ENCODE measurements at places on chromosomes 3 and 15.

GRCh38 chr15:74957476-74958035, 984 bp upstream of the RPP25 start:
- DNase-seq = no peak

GRCh38 chr15:36645106-36645505, 65.7 kb downstream of the CDIN1 start:
- DNase-seq = no peak

GRCh38 chr3:25658836-25659235, 5.9 kb downstream of the TOP2B start:
- no peak for DNase-seq

GRCh38 chr3:62261121-62261520, 112.2 kb downstream of the FEZF2 start:
- DNase-seq = no peak

GRCh38 chr3:106204160-106204868, 335.5 kb upstream of the CBLB start:
- no peak for DNase-seq

- DNase-seq = no peak
These were observed 270.3 kb downstream of the RPLP1 start for GRCh38 chr15:69722924-69723323.

All from stimulated activated CD8-positive, alpha-beta memory T cell treated with anti-CD3 and anti-CD28 coated beads, Interleukin-4, amount 100 ng/mL, for 1 hour (primary cell).